NAMALWA (cell line): ENCODE measurements at places on chromosomes 5 and 9.
A peak's percentile ranks its signal among the peaks of the same experiment; 100 is the strongest.

DNA sequence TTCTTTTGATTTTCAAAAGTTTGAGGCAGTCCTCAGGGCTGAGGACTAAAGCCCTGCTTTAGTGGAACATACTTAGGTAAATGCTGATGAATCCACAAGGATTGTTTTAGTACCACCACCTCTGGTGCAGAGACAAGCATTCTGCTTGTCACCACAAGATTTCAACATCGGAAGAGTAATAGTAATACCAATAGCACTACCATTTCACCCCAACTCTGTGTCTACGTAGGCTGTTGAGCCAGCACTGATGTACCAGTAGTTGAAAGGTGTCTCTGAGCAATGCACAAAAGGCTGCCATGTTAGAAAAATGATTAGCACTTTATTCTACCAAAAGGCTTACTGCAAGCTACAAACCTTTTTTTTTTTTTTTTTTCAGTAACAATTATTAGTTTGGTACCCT is 213.2 kb upstream of the SLC24A2 start:
- DNase-seq = no peak

DNA sequence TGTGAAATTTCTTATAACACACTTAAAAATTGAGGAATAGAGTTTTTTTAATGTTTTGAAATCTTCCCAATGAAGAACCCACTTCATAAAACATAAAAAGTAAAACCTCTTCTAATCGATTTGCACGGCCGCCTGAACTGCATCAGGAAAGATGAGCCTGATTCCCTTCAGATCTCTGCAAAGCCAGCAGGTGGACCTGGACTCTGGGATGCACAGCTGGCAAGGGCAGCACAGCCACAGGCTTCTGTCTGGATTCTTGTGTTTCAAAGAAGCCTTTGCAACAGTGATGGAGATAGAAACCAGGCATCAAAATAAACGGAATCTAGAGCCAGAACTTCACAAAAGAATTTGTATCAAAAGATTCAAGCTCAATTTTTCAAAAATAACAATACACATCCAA is 36.0 kb upstream of the SPATA31C2 start:
- DNase-seq = no peak

DNA sequence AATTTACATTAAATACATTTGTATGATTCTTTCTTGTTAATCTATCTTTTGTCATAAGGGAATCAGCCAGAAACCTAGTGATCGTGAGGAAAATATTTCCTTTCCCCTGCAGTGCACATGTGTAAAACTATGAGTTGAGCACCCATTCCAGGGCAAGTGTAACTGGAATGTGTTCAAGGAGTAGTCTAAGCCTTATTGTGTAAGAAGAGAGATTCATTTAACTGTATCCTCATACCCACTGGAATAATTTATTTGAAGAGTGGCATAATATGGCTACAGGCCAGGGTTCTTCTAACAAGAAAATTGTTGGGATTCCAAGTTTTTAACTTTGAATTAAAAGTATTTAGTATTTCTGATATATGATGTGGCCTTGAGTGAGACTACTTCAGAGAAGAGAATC is 1692.7 kb downstream of the EFNA5 start:
- no peak for DNase-seq

- DNase-seq = no peak
These were observed 76.2 kb downstream of the INSYN2B start for GRCh38 chr5:169904059-169904458.

- DNase-seq = no peak
These were observed 129.9 kb downstream of the DMXL1 start for GRCh38 chr5:119200795-119201194.

GRCh38 chr5:95870105-95870672 is 47.7 kb upstream of the GLRX start:
- DNase-seq = no peak

GRCh38 chr5:173884402-173885053 is 3.6 kb upstream of the CPEB4 start:
- peak; percentile 33 for DNase-seq

DNA sequence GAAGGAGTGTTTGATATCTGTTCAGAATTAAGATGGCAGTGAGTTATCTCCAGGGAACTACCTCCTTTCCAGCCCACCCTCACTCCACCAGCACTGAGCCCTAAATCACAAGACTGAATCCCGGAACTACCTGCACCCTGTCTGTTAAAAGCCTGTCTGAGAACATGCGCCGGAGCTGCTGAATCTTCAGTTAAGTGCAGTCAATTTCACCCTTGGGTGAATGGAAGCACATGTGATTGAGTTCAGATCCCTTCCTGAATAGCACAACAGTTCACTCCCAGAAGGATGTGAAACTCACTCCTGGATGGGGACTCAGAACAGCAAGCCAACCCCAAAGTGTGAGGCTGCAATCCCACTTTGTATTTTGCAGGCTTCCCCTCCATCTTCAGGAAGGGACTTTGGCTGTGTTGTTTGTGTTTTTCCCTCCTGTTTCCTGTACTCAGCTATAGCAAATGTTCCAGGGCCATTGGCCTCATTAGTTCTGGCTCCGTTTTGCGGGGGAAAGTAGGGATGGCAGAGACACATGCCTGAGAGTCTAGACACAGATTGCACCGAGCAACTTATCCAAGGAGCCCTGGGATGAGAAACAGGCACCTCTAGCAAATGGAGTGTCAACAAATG is 43.4 kb downstream of the DPYSL3 start:
- no peak for DNase-seq

- DNase-seq = no peak
These were observed 3.7 kb downstream of the SLC31A2 start for GRCh38 chr9:113154471-113154870.

- no peak for DNase-seq
These were observed 142.5 kb downstream of the GABRB2 start for GRCh38 chr5:161403996-161404395.

DNA sequence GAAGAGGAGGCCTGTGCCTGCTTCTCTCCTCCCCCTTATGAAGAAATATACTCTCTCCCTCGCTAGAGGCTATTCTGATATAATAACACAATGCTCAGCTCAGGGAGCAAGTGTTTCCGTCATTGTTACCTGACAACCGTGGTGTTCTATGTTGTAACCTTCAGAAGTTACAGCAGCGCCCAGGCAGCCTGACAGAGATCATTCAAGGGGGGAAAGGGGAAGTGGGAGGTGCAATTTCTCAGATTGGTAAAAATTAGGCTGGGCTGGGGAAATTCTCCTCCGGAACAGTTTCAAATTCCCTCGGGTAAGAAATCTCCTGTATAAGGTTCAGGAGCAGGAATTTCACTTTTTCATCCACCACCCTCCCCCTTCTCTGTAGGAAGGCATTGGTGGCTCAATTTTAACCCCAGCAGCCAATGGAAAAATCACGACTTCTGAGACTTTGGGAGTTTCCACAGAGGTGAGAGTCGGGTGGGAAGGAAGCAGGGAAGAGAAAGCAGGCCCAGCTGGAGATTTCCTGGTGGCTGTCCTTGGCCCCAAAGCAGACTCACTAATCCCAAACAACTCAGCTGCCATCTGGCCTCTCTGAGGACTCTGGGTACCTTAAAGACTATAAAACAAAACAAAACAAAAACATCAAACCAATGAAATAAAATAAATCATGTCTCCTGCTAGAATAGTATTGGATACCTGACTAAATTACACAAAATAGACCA is 1.3 kb downstream of the TMEM174 start:
- no peak for DNase-seq

GRCh38 chr9:121738411-121738810 is 87.0 kb downstream of the DAB2IP start:
- peak; percentile 23 for DNase-seq

GRCh38 chr5:169626779-169627178 is 10.3 kb upstream of the DOCK2 start:
- DNase-seq = no peak

DNA sequence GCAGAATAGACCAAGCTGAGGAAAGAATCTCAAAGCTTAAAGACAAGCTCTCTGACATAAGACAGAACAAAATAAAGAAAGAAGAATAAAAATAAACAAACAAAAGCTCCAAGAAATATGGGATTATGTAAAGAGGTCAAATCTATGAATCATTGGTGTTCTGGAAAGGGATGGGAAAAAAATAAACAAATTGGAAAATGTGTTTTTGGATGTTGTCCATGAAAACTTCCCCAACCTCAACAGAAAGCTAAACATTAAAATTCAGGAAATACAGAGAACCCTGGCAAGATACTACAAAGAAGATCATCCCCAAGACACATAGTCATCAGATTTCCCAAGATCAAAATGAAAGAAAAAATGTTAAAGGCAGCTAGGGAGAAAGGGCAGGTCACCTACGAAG is 662.0 kb upstream of the CDH18 start:
- DNase-seq = no peak

DNA sequence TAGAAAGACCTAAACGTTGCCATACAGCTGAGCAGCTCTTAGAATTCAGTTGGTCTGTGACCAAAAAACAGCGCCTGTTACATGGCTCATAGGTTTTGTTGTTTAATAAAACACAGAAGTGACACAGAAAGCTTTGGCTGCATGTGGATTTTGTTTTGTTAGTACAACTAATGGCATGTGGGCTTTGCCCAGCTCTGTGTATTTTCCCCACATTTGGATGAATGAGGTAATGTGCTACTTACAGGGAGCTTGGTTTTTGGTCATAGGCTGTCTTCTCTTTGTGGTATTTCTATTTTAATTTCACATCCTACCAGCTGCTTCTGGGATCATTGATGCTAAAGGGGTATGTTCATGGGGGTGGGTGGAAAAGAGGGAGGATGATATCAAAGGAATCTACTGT is 37.0 kb upstream of the POU4F3 start:
- no peak for DNase-seq

DNA sequence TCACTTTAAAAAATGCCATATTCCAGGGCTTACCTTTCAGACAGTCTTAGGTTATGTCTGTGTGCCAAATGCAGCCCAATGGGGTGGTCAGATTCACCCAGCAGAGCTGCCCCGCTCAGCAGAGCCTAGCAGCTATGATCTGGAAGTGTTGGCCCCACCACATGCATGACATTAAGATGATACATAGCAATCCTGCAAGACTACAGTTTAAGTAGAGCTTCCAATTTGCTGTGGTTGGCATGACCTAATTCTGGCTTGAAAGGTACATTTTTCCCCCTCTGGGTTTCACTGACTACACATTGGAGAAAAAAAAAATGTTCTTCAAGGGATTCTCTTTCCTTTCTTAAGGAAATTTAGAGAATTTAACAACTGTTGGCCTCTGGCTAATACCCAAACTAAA is 22.5 kb downstream of the MEF2C start:
- DNase-seq = no peak

DNA sequence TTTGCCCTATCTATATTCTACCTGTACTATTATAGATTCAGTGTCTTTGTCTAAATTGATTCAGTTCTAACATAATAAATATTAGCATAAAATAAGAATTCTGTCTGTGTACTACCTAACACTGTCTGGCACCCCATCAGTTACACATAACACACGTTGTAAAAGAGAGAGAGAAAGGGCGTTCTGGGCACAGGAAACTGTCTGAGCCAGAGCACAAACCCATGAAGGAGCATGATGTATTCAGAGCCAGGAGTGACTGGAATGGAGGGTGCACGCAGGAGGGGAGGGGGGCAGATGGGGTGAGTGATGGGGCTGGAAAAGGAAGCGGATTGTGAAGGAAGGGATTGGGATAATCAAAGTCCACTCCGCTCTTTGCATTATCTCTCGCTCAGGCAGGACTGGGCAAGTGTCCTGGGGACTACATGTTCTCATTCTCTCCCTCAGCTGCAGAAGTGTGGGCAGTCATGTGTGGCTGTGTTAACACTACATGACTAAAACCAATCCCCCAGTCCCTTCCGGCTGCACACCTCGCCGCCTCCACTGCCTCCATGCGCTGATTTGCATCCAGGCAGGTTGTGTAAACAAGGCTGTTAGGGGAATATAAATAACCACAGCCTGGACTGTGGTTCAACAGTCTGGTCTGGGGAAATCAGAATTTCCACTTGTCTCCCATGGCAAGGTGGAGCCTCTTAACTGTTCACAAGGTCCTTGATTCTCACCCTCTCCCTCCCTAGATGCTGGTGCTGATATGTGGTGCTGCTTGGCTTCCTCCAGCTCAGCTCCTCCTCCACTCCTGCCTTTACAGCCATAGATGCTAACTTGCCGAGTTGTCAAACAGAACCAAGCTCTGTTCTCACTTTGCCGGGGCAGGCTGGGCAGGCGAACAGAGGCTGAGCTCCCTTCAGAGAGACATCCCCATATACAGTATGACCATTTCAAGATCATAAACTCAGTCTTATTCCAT is 367.5 kb upstream of the BRINP1 start:
- DNase-seq = peak; percentile 69

DNA sequence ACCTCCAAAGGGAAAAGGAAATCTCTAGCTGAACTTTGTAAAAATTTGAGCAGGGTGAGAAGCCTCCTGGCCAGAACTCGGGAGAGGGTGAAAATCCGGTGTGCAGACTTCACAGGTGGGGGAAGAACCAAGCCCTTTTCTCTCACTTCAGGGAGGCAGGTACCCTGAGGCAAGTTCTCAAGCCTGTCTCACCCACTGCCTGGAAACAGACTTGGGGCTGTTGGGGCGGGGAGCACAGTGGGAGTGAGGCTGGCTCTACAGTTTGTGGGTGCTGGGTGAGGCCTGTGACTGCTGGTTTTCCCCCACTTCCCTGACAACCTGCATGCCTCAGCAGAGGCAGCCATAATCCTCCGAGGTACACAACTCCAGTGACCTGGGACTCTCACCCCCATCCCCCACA is 187.1 kb downstream of the KIF4B start:
- DNase-seq = no peak

GRCh38 chr5:10493884-10494283 is 52.2 kb downstream of the ROPN1L start:
- no peak for DNase-seq

- DNase-seq = peak; percentile 54
These were observed 38.2 kb upstream of the DMXL1 start for GRCh38 chr5:119032656-119033055.

DNA sequence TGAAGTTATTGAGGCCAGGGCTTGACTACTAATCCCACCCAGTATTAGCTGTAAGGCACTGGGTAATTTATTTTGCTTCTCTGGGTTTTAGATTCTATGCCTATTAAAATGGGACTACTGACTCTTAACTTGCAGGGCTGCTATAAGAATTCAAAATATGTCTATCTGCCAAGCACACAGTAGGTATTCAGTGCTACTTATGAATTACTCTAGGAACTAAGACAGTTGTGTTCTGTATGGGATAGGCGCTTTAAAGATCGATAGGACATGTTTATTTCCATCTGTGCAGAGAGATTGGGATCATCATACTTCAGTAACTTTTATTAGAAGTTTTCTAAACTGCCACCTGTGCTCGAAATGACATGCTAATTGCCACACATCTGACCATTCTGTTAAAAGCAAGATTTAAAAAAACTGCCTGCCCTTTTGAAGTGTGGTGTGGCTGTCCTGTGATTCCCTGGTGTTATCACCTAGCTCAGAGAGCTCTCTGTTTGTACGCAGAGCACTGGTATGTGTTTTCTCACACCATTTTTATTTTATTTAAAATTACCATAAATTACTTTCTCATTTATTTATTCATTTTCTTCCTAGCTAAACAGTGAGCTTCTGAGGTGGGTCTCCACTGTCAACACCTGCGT is 58.7 kb downstream of the FYB1 start:
- no peak for DNase-seq

DNA sequence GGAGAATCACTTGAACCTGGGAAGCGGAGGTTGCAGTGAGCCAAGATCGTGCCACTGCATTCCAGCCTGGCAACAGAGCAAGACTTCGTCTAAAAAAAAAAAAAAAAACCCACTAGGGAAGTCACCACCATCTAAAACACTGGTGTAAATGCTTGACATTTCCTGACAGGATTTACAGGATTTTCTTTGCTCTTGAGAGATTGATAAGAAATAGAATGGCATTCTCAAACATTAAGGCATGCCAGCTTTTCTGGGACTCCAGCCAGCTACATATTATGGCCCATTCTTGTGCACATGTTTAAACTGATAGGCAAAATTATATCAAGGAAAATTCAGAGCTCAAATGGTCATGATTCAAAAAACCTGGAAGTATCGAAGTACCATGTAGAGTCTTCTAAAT is 28.7 kb downstream of the GTF3C4 start:
- no peak for DNase-seq
